ENCODE measurements at places on chromosomes 12 and 14.
A peak's percentile ranks its signal among the peaks of the same experiment; 100 is the strongest.

DNA sequence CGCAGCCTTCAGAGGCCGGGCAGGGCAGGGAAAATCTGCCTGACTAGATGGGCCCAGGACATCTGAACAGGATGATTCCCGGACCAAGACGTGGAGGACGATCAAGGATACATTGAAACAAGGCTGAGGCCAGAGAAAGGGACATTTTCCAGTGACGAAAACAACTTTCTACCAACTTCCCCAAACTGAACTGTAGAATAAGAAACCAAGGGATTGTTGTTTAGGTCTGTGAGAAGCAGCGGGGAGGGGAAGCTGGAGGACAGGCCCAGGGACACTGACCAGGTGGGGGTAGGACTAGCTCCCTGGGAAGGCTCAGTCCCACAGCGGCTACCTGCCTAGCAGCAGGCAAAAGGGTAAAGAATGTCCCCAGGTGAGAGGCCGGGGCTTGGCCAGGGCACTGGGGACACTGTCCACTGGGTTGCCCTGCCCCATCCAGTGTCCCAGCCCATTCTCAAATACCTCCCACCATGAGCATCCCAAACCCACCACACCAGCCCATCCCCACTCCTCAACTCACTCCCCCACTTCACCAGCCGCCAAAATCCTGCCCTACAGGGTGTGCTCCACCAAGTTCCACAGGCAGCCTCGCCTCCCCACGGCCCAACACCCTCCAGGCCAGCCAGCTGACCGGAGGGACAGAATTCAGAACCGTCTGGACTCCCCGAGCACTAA is 995 bp downstream of the TNFRSF1A start:
- peak; percentile 65 for DNase-seq

GRCh38 chr12:111417784-111418593 is 12.3 kb downstream of the SH2B3 start:
- no peak for DNase-seq

GRCh38 chr12:106369624-106370346 is 12.2 kb downstream of the POLR3B start:
- DNase-seq, result no peak

- peak; percentile 13 for DNase-seq
These were observed 20.5 kb upstream of the MTERF2 start for GRCh38 chr12:107007411-107007810.

DNA sequence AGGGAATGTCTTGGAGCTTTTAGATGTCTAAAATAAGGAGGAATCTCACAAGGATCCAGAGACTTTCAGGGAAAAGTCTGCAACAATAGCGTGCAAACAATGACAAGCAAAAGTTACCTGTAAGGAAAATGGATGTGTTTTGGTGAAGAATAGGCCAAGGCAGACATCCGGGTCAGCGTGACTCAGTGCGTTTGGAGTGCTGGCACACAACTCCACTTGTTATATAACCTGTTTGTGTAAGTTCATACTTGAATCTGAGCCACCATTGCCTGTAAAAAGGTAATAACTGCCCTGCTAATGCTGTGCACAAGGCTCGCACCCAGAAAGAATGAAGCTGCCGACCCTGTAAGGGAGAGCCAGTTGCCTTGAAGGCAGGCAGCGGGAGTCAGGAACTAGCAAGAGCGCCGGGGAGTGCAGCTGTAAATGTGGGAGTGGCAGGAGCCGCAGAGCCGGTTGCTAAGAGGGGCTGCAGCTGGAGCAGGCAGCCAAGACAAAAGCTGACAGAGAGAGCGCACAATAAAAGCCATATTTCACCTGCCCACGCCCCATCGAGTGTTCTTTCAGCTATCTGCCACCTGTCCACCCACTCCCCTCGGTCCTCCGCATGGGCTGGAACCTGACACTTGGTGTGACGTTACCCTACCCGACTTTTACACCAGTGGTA is 638.5 kb upstream of the MIS18BP1 start:
- no peak for DNase-seq

GRCh38 chr14:92952481-92953298 is 29.7 kb downstream of the CHGA start:
- DNase-seq, result no peak

DNA sequence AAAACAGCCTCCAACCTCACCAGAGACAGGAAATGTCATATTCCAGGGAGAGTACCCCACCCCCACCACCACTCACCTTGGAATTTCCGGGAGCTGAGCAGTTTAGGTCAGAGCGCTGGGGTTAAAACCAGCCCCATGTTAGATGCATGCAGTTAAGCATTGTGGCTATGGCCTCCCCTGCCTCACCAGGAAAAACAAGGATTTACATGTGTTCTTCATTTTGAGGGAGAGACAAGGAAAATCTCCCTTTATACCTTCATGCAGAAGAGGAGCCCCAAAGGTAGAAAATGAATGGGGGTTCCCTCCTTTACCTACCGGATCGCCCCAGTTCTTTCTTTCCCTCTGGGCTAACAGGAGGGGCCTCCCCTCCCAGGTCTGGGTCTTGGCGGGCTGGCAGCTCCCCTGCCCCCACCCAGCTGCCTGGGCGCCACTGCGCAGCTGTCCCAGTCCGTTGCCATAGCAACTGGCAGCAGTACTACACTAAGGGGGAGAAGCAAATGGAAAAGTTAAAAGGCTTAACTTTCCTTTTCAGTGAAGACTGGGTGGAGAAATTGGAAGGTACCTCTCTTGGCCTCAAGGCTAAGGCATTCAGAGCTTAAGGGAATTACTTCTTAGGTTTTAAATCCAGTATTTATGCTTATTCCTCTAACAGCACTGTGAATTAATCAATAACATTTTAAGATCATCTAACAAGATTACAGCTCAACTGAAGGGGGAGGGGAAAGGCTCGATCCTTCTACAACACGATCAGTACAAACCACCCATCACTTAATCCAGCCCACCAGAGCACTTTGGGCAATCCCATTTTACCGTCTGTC is 20.5 kb downstream of the CBX5 start:
- peak; percentile 91 for DNase-seq

GRCh38 chr14:93109572-93110481 is 5.9 kb downstream of the ITPK1 start:
- peak; percentile 33 for DNase-seq

GRCh38 chr12:12336049-12336411 is 14.0 kb downstream of the MANSC1 start:
- DNase-seq, result no peak

DNA sequence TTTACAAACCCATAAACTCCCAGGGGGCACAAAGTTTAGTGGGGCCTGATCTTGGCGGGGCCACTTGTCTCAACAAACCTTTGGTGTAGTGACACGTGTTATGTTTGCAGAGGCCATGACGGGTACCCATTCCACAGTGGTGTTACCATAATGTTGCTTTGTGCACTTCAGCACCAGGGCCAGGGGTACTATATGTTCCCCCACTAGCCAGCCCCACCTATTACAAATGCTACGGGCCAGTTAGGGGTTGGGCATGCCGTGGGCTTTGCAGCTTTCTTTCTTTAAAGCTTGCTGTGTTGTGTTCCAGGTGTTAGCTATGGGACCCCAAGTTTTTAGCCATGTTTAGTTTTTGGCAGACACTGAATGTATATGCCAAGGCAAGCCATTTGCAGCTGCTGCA is 30.8 kb upstream of the G2E3 start:
- DNase-seq, result peak; percentile 13

- peak; percentile 74 for DNase-seq
These were observed 15.5 kb upstream of the KRR1 start for GRCh38 chr12:75526655-75527511.

DNA sequence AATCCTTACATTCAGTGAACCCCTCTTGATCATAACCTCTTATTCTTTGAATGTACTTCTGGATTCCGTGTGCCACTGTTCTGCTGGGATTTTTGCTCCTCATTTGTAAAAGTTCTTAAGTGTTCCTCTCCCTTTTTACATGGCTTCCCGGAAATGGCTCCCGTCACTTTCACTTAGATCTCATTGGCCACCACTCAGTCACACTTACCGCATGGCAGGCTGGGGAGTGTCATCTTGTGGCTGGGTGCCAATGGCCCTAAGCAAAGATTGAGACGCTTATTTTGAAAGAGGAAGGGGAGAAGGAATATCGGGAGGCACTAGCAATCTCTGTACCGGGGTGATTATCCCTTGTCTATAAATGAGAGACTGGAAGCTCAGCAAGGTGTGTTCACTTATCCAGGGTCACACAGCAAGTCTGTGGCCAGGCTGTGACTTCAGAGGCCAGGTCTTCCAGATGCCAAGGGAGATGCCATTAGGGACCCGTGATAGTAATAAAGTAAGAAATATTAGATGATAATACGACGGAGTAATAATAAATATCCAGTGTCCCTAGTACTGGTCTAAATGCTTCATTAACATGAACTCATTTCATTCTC is 68.8 kb downstream of the RNFT2 start:
- no peak for DNase-seq

GRCh38 chr14:23550812-23551265 is 726 bp downstream of the ZFHX2 start:
- DNase-seq, result peak; percentile 30

- DNase-seq, result no peak
These were observed 103.0 kb downstream of the SAMD4A start for GRCh38 chr14:54669721-54670561.
